Bronchus fibroblast of lung (primary cell): ENCODE measurements at places on chromosomes 5 and 9. TPM values are rescaled to one million over a fixed set of nuclear protein-coding genes. Genes with fewer than 3 reads are reported as not detected.

Gene LCN1
- not detected in 2 replicates for total RNA-seq

Gene GLRA1
- total RNA-seq, result not detected in 2 replicates

Gene ANKRD18A
- under 0.01 TPM in 2 replicates for total RNA-seq

Gene LRRC19
- total RNA-seq, result not detected in 2 replicates

Gene ZNF300
- total RNA-seq, result 8.0 and 8.1 TPM in 2 replicates

Gene EDIL3
- 11.1 and 12.6 TPM in 2 replicates for total RNA-seq

Gene PFN3
- total RNA-seq, result not detected in 2 replicates
